ENCODE measurements at places on chromosomes 2 and 18. TPM values are rescaled to one million over a fixed set of nuclear protein-coding genes. Genes with fewer than 3 reads are reported as not detected.

DNA sequence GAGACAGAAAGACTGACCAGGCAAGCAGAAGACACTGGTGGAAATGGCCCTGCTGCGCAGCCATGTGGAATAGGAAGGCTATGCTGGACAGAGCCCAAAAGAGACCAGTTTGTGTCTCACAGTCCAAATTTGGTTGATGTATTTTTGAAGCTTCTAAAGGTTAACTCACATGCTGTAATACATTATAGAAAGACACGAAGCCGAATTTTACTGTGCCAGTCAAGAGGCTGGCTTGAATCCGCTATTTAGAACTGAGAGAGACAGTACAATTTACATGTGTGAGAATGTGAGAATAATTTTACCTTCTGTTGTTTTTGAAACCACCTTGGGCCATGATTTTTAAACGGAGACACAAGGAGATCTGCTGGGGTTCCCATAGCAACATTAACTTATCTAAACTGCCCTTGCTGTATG is 113.6 kb downstream of the METTL8 start:
- H3K27ac ChIP-seq: no peak overlapping the region
- peaks cover 24% of the 10 kb centered on the region for H3K4me1 ChIP-seq
- H3K27me3 ChIP-seq: no peaks in the 10 kb centered on the region

- H3K4me1 ChIP-seq: no peaks in the 10 kb centered on the region
- no peak overlapping the region for H3K27ac ChIP-seq
- H3K27me3 ChIP-seq: no peaks in the 10 kb centered on the region
- no peak for DNase-seq
- H3K4me3 ChIP-seq: no peak overlapping the region
Measured at GRCh38 chr2:96962567-96963203, 23.7 kb downstream of the FAM178B start.

DNA sequence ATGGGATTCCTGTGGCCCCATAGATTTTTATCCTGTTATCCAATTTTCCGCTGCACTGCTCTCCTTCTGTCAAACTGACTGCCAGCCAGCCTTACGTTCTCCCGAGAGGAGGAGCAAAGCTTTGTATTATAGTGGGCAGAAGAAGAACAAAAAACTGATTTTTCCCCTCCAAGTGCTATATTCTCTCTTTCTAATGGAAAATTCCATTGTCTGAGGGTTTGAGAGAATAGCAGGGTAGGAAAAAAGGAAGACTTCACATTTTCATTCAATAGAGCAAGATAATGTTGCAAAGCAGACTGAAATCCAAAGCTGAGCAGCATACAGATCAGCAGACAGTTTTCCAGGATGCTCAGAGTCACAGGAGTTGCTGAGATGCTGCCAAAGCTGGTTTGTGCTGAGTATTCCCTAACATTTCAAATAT is 238.0 kb downstream of the UBE2E3 start:
- H3K27me3 ChIP-seq: no peaks in the 10 kb centered on the region
- no peaks in the 10 kb centered on the region for H3K4me1 ChIP-seq
- H3K27ac ChIP-seq: no peak overlapping the region
- H3K4me3 ChIP-seq: no peak overlapping the region
- no peak for DNase-seq

Gene PLB1
- polyA plus RNA-seq: 0.75 TPM

Gene CRYGB
- polyA plus RNA-seq: not detected

Gene NYAP2
- polyA plus RNA-seq: not detected

DNA sequence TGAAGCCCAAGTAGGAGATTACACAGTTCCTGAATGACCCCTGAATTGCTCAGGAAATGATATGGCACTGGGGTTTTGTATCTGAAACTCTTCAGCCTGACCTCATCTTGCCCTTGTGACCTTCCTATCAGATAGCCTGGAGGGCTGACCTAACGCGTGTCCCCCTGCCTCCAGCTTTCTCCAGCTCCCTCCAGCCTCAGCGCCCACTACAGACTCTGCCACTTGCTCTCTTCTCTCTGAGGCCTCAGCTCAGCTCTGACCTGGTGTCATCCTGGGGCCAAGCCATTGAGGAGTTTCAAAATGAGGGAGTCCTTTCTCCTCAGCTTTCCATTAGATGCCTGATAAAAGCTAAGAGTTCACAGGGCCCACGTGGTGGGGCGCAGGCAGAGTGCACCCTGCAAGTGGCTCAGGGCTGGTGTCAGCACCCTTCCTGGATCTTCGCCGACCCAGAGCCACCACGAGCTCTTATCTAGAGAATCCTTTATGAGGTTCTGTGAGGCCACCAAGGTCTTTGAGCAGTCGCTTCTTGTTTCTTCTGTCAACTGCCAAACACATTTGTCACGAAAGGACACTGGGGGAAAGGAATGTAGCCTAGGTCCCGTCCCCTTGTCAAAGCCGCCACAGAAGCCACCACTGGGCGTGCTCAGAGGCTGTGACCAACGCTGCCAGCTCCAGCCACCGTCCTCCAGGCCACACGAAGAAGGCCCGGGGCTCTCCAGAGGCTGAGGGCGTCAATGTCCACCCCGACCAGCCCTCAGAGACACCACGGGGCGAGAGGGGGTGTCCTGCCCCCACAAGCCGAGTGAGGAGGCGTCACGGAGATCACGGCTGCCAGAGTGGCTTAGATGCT is 131.3 kb upstream of the GPC1 start:
- H3K4me3 ChIP-seq: no peak overlapping the region
- no peaks in the 10 kb centered on the region for H3K27me3 ChIP-seq
- H3K27ac ChIP-seq: no peak overlapping the region

- no peak overlapping the region for H3K4me3 ChIP-seq
- H3K27ac ChIP-seq: no peak overlapping the region
- H3K27me3 ChIP-seq: no peaks in the 10 kb centered on the region
- H3K36me3 ChIP-seq: no peaks in the 10 kb centered on the region
- H3K4me1 ChIP-seq: no peaks in the 10 kb centered on the region
Measured at GRCh38 chr2:229130522-229130921, 140.6 kb downstream of the PID1 start.

GRCh38 chr2:44116319-44116718 is 52.4 kb upstream of the PPM1B start:
- no peak overlapping the region for H3K4me3 ChIP-seq
- peaks cover 4% of the 10 kb centered on the region for H3K27me3 ChIP-seq
- H3K4me1 ChIP-seq: no peaks in the 10 kb centered on the region
- no peaks in the 10 kb centered on the region for H3K36me3 ChIP-seq
- no peak for DNase-seq

Gene PDE6D
- 36.8 TPM for polyA plus RNA-seq

GRCh38 chr18:54710074-54710899 is 118.0 kb upstream of the RAB27B start:
- H3K4me3 ChIP-seq: no peak overlapping the region
- no peak overlapping the region for H3K27ac ChIP-seq
- no peaks in the 10 kb centered on the region for H3K27me3 ChIP-seq
- no peak for DNase-seq

DNA sequence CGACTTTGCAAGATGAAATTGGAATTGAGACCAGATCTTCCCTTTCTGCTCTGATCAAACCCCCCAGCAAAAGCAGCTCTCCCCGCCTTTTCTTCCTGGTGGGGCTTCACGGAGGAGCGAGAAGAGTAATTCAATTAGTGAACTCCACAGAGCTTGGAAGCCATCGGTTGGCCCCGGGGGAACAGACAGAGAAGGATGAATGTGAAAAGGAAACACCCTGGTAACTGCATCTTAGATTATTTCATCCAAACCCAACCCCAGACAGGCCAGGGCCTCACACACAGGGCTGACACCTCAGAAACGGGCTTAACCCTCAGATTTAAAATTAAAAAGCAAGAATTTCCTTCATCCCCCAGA is 18.3 kb downstream of the SMAD7 start:
- no peaks in the 10 kb centered on the region for H3K27me3 ChIP-seq
- peak overlapping the region; percentile 56 for H3K27ac ChIP-seq
- peaks cover 81% of the 10 kb centered on the region for H3K4me1 ChIP-seq
- no peak overlapping the region for H3K4me3 ChIP-seq
